ENCODE measurements at places on chromosomes 4 and X.

- DNase-seq = no peak
Measured at GRCh38 chr4:184328022-184328736, 110.5 kb upstream of the ENPP6 start.

- DNase-seq = no peak
Measured at GRCh38 chr4:11894221-11894620, 465.5 kb upstream of the HS3ST1 start.

GRCh38 chr4:25457053-25457715 lies 80.1 kb downstream of the ANAPC4 start:
- DNase-seq = no peak

GRCh38 chrX:53305996-53306937 lies 24.9 kb upstream of the IQSEC2 start:
- no peak for DNase-seq

DNA sequence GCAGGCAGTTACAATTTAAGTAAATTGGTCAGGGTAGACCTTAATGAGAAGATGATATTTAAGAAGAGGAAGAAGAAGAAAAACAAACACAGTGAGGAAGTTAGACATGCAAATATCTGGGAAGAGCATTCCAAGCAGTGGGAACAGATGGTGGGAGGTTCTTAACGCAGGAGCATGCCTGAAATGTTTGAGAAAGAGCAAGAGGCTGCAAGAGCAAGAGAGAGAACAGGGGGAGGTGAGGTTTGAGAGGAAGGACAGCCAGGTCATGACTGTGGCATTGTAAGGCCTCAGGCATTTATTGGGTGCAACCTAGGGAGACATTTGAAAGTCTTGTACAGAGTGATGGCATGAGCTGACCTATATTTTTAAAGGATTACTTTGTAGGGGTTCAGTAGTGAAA lies 136.0 kb downstream of the UGT8 start:
- no peak for DNase-seq

Data from SW480 (cell line).